Activated T-helper 1 cell treated with Interleukin-2 at 50 U/mL for 16 hours (primary cell): ENCODE measurements at places on chromosomes 5 and 9.

GRCh38 chr9:36092509-36093215 lies 43.9 kb upstream of the GLIPR2 start:
- DNase-seq, result no peak

DNA sequence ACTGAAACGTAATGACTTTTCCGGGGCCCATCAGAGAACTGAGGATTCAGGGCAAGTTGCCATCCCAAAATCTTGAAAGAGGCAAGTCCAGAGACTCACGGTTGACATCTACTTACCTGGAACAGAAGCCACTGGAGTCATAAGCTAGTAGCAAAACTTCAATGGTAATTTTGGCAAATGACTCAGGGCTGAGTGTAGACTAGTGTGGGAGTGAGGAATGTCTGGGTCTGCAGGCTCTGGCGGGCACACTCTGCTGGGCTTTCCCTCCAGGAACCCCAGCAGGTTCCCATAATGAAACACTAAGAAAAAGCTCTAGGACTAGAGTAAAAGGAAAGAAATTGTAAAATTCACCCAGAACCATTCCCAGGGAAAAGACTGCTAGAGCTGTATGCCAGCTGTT lies 122.9 kb upstream of the NFIL3 start:
- DNase-seq, result no peak

DNA sequence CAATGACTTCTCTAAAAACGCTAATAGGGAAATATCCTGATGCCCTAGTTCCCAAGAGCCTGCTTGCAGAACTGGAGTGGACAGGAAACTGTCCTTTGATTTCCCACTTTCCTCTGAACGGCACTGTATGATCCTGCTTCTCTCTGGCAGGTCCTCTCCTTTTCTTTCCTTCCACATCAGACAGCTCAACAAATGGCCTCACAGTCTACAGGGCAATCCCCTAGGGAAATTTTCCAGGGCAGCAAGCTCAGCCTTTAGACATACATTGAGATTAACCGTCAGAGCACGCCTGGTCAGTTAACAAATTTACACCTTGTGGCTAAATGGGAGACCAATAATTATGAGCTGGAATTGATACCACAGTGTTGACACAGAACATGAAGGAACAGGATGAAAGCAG lies 164.9 kb downstream of the SLC24A2 start:
- no peak for DNase-seq

DNA sequence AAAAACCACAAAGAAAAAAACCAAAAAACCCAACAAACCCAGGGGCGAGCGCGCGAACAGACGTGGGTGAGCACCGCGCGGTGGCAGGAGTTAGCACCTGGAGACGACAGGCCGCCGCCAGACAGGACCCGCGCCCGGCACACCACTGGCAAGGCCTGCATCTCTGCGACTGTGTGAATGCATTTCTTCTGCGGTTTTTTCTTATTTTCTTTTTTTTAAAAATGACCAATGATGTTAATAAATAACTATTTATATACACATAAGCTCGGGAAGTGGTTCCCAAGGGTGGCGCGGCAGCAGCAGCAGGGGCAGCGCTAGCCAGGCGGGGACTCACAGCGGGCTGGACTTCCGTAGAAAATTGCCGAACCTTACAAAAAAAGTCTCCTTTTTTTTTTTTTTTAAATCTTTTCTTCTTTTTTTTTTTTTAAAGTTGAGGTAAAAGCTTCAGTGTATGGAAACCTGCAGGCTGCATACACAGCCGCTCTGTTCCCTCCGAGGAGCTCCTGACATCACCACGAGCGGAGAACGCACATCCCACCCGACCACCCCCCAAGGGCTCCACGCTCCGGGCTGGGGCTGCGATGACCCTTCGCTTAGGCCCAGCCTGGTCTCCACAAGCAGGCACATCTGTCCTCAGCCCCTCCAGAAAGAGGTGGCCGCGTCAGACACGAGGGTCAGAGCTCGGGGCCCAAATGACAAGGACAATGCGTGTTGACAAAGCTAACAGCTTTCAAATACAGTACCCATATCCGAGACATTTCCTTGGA lies 7.4 kb downstream of the BRD3OS start:
- DNase-seq, result no peak

DNA sequence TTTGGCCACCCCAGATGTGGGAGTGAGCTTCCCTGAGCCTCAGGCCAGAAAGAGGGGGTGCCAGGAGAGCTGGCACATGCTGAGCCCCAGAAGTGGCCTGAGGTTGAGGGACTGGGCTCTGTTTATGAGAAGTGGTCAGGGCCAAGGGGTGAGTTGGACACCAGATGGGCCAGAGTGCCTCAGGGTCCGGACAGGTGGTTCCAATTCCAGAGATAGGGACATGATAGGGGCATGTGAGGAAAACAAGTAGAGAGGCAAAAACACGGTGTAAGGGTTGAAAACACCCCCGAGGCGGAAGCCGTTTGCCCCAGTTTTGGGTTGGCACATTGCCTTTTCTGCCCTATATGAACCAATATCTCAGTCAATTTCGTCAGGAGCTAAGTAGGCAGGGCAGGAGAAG lies 125.6 kb upstream of the NFIB start:
- DNase-seq, result no peak

DNA sequence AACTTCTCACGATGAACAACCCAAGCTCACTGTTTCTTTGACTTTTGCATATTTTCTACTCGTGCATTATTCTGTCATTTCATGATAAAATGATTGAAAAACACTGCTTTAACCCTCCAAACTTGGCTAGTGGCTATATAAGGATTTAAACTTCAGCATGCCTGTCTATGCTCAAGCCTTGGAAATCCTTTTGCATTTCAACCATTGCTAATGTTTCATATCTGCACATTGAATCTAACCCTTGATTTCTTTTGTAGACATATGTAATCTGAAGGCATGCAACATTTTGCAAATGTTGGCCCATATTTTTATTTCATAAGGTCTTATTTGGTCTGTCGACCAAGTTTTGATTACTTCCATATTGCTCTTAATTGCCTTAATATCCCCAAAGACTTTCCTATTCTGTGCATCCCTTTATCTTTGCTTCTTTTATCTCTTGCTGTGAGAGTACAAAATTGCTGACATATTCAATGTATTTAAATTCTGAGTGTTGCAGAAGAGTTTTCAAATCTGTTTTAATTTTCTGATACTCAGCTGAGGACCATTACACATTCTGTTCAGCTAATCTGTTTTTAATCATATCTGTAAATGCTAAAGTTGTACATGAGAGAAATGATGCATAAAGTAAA lies 403.7 kb upstream of the ZNF608 start:
- no peak for DNase-seq

DNA sequence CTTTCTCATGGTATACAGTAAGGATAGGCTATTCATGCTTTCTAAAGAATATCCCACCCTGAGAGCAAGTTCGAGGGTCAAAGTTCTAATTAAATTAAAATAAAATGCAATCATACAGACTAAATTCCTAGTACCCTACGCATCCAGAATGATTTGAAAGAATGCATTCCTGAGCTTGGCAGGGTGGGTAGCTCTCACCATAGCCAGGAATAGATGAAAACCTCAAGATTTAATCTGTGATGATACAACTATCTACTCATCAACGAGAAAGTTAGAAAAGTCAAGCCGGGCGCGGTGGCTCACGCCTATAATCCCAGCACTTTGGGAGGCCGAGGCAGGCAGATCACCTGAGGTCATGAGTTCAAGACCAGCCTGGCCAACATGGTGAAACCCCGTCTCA lies 32.3 kb downstream of the SERINC5 start:
- no peak for DNase-seq

DNA sequence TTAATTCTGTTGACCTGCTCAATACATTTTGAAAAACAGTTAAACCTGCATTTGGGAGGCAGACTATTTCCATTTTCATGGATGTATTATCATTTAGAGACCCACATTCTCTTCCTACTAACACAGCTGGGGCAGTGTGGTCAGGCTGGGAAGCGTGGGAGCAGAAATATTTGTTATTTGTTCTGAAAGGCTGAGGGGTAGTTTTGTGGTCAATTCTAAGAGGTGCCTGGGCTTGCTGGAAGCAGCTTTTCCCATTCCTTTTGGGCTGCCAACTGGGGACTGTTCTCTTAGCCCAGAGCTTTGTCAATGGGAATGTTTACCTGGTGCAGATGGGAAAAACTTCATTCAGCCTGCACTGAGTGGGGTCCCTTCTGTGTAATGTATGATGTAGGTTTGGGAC lies 171.4 kb upstream of the DAP start:
- DNase-seq, result no peak

DNA sequence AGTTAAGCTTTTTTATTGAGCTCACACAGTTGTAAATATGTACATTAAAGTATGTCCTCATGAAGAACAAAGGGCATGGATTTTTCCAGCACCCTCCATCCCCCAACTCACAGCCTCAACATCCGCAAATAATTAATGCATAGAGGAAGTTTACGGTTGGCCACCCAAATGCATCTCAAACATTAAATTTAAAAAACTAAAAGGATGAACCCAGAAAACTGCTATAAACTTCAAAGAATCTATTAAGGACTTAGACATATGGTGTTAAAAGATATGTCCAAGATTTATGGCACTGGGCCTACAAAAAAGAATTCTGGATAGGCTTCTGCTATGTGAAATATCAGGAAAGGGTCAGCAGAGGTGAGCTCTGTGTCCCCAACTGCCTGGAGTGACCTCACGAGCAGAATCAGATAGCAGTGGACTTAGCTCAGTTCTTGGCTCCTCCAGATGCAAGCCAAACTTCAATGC lies 54.0 kb upstream of the TNC start:
- no peak for DNase-seq

DNA sequence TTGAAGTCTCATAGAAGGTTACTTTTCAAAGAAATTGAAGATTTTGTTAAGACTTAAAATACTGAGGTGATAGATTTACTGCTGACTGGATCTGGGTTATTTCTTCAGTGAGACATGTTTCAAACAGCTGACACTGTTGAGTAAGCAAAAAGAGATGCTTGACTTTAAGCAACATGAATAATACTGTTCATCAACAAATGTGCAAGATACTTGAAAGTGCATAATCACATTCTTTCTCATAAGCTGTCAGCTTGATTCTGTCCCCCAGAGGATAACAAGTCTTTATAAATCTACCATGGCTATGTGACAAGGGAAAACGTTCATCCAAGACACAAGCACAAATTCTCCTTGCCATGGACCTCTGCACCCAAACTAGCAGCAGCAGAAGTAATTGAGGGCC lies 260.1 kb upstream of the CDH18 start:
- DNase-seq, result no peak

- no peak for DNase-seq
Observed at GRCh38 chr5:114504560-114504959, 142.7 kb downstream of the KCNN2 start.

DNA sequence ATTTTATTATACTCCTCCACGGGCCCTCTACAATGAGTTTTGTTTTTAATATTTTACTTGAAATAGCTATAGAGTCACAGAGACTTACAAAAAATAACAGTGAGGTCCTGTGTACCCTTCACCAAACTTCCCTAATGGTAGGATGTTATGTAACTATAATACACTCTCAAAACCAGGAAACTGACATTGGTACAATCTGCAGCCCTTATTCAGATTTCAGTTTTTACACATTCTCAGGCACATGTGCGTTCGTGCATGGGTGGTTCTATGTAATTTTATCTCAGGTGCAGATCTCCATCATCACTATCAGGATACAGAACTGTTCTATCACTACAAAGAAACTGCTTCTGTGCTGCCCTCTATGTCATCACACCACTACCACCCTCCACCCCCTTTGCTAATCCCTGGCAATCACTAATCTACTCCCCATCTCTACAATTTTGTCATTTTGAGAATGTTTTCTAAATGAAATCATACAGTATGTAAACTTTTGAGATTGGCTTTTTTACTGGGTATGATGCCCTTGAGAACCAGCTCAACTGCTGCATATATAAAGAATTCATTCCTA lies 16.4 kb downstream of the RAB14 start:
- no peak for DNase-seq

DNA sequence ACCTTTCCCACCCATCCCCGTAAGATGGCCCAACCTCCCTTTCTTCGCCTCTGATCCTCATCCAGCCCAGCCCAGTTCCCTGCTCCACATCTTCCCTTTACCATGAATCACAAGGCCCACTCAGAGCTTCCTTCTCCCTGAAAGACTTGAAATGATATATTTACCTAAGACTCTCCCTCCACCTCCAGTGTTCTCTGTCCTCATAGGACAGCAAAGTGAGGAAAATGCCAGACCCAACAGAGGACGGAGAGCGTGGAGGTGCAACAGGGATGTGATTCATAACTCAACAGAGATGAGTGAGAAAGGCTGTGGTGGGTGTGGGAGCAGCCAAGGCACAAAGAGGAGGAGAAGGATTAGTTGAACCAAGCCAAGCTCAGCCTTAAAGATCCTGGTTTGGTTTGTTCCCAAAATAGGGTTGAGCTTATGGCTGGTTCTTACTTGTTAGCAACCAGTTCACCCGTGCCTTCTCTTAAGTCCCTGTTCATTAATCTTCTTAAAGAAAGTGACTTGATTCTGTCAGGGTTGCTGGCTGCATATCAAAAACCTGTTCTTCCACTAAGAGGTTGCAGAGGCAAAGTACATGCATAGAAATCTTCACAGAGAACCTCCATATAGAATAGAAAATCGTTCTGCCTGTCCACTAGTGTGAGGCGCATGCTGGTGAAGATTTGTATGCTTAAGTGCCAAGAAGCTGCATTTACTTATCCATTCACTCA lies 183.2 kb downstream of the ACTL7B start:
- DNase-seq, result no peak

- DNase-seq, result no peak
Observed at GRCh38 chr9:130446101-130446861, 1.5 kb downstream of the ASS1 start.

DNA sequence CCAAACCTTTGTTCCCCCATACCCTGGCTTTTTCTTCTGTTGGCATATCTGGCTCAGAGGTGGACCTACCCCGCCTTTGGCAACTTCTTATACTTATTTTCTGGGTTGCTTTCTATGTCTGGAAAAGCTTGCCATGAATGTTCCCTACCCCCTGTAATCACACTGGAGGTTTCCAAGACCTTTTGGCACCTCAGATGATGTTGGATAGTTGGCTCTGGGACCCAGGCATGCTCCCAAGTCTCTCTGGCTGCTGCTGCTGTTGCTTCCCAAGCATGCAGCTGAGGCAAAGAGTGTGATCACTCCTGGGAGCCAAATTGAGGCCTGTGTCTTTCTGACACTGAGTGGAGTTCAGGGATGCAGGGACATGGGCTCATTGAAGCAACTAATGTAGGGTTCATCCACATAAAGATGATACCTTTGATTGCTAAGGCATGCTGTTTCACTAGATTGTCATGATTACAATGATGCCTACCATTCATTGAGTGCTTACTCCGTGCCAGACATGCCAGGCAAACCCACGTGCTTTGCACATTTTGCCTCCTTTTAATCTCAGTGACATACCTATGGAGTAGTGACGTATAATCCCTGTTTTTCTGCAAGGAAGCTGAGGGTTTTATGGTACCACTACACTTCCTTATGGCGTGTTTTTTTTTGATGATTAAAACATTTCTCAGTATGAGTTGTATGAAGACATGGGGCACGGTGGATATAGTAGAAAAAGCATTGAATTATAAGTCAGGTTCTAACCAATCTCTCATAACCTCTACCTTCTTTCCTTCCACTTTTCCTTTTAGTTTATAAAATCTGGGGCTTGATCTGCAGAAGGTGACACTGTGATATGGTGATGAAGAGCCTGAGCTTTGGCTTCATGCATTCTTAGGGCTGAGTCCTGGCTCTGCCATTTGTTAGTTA lies 73.1 kb downstream of the ARHGAP26 start:
- DNase-seq, result no peak
